ENCODE measurements at places on chromosomes 6 and 20. TPM values are rescaled to one million over a fixed set of nuclear protein-coding genes. Genes with fewer than 3 reads are reported as not detected.
A peak's percentile ranks its signal among the peaks of the same experiment; 100 is the strongest.

DNA sequence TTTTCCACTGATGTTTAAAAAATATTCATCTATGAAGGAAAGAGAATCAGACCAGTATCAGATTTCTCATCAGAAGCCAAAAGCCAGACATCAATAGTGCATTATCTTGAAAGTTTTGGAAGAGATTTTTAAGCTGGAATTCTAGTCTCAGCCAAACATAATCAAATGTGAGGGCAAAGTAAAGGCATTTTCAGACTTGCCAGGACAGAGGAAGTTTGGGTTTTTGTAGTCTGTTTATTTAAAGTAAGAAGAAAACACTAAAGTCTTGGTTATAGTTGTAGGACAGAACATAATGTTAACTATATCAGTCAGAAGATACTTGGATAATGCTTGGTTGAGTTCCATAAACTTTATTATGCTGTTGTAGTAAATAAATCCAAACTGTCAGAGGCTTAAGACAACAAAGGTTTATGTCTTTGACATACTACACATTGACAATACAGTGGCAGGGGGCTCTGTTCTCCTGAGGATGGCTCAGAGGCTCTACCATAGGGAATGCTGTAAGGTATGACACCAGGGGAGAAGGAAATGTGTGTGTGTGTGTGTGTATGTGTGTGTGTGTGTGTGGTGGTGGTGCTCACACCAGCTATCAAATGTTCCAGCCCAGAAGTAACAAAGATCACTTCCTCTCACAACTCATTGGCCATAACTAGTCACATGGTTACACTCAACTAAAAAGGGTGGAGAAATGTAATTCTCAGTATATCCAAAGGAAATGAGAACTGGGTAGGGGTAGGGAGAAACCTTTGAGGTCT lies 26.7 kb upstream of the YWHAB start:
- peaks cover 2% of the 10 kb centered on the region for H3K27me3 ChIP-seq
- H3K4me1 ChIP-seq = no peaks in the 10 kb centered on the region
- H3K4me3 ChIP-seq = no peak overlapping the region
- DNase-seq = no peak

DNA sequence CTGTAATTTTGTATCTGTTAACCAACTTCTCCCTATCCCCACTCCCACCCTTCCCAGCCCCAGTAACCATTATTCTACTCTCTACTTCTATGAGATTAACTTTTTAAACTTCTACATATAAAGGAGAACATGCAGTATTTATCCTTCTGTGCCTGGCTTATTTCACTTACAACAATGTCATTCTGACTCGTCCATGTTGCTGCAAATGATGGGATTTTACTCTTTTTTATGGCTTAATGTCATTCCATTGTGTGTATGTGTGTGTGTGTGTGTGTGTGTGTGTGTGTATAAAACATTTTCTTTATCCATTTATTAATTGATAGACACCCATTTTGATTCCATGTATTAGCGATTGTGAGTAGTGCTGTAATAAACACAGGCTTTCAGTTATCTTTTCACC lies 76.1 kb downstream of the COL19A1 start:
- peaks cover 2% of the 10 kb centered on the region for H3K27me3 ChIP-seq
- DNase-seq = no peak
- H3K27ac ChIP-seq = no peak overlapping the region

DNA sequence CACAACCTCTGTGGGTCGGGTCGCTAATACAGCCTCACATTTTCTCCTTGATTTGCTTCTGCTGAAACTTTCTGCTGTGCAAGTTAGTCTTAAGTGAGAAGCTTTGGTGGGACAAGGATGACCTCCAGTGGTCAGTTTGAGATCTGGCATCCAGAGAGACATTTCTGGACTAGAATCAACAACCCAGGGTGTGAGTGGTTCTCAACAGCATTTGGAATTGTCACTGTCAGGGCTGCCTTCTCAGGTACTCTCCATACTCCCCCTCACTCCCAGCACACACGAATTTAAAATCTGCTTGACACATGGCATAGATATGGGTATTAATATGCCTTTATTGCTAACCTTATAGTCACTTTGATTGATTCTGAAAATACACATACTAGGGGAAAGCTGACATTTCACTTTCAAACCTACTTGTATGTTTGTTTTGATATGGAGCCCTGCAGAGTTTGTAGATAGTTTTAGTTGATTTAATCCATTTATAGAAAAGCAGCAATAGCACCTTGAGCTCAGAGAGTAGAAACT lies 13.2 kb downstream of the OTOR start:
- no peaks in the 10 kb centered on the region for H3K36me3 ChIP-seq
- DNase-seq = peak; percentile 49
- H3K4me1 ChIP-seq = peaks cover 4% of the 10 kb centered on the region
- H3K27me3 ChIP-seq = peaks cover 11% of the 10 kb centered on the region
- no peak overlapping the region for H3K27ac ChIP-seq
- H3K4me3 ChIP-seq = no peak overlapping the region

GRCh38 chr20:9467995-9468394 lies 46.4 kb upstream of the LAMP5 start:
- no peak for DNase-seq
- no peaks in the 10 kb centered on the region for H3K36me3 ChIP-seq
- no peaks in the 10 kb centered on the region for H3K27me3 ChIP-seq

- H3K4me3 ChIP-seq = no peak overlapping the region
- no peak for DNase-seq
- no peak overlapping the region for H3K27ac ChIP-seq
- H3K36me3 ChIP-seq = no peaks in the 10 kb centered on the region
Measured at GRCh38 chr6:14476793-14477531, 359.4 kb downstream of the CD83 start.

DNA sequence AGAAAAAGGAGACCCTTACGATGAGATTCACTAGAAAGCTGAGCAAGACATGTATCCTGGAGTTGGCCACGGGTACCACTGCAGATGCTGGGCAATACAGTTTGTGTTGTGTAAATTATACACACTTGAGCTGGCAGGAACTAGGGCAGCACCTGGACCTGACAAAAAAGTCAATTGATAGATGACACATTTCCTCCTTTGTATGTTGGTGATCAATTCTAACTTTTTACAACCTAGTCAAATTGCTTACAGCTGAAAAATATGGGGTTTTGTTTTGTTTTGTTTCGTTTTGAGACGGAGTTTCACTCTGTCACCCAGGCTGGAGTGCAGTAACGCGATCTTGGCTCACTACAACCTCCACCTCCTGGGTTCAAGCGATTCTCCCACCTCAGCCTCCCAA lies 108.9 kb downstream of the UST start:
- no peak overlapping the region for H3K27ac ChIP-seq
- no peaks in the 10 kb centered on the region for H3K27me3 ChIP-seq
- no peaks in the 10 kb centered on the region for H3K36me3 ChIP-seq
- no peak overlapping the region for H3K4me3 ChIP-seq

DNA sequence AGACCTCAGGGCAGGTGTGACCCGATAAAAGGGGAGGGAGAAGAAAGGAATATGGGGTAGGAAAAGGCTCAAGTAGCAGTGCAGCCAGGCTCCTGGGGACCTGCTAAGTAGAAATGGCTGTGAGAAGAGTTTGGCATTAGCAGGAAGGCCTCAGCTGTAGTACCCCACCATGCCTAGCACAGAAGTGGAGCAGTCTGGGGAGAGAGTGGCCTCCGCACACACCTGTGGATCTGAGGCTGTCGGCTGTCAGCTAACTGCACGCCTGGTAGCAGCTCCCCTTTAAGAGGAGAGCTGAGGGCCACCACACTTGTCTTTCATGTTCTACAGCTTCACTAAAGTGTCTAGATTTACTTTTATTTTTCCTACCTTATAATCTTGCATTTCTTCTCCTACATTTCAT lies 24.6 kb downstream of the PDE7B start:
- peaks cover 16% of the 10 kb centered on the region for H3K4me1 ChIP-seq
- no peak overlapping the region for H3K4me3 ChIP-seq
- H3K27ac ChIP-seq = no peak overlapping the region
- DNase-seq = no peak
- H3K27me3 ChIP-seq = no peaks in the 10 kb centered on the region

DNA sequence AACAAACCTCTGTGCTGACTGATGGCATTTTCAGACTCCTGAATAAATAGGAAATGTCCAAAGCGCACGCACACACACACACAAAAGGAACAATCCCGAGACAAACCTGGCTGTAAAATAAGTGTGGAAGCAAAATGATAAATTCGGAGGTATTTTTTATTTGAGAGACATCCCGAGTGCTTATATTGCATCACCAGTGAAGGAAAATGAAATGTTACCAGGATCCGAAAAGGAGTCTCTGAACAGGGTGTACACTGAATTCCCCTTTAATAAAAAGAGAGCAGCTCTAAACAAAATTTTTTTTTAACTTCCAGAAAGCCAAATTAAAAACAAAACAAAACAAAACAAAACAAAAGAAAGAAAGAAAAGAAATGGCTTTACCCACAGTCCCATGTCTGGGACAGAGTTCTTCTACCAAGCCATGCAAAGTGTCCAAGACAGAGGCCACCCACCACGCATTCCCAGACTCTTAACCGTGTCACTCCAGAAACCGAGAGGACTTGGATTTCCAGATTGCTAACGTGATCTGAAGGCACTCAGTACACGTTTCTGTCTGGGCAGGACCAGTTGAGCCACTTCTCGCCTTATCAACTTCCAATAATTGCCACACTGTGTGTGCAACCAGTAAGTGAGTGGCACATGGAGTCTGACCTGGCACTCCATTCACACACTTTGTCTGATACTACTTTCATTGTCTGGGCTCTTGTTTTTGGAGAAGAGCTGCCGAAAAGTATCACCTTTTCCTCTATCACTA lies 817 bp downstream of the ME1 start:
- no peak overlapping the region for H3K4me3 ChIP-seq
- no peak for DNase-seq
- peaks cover 4% of the 10 kb centered on the region for H3K4me1 ChIP-seq
- no peak overlapping the region for H3K27ac ChIP-seq

DNA sequence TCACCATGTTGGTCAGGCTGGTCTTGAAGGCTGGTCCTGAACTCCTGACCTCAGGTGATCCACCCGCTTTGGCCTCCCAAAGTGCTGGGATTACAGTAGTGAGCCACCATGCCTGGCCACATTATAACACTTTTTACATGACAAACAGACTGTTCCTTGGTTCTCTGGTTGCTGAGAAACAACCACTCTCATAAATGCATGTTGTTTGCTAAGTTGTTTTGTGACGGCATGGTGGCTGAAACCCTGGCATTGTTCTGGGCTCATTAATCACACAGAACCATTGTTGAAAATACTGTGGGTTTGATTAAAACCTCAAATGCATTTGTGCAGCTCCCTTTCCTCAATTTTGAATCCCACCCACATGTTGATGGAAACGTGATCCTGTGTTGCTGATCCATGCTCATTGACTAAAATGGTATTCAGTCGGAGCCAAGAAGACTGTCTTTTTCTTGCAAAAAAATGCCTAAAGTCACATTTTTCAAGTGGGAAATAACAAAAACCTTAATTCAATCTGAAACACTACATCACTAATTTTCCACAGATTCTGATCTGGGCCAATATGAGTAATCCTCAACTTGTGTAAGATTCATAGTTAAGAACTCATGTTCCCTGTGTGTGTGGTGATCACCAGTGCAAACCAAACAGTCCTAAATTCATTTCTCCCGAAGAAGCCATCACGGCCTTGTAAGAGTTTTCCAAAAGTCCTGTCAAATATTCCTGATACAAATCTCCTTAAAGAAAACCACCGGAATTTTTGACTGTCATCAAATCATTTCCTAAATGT lies 132.8 kb downstream of the FNDC1 start:
- no peaks in the 10 kb centered on the region for H3K4me1 ChIP-seq
- no peak for DNase-seq
- no peak overlapping the region for H3K4me3 ChIP-seq
- H3K27ac ChIP-seq = no peak overlapping the region
- no peaks in the 10 kb centered on the region for H3K36me3 ChIP-seq
- peaks cover 21% of the 10 kb centered on the region for H3K27me3 ChIP-seq

- H3K36me3 ChIP-seq = peaks cover 15% of the 10 kb centered on the region
- no peak overlapping the region for H3K27ac ChIP-seq
- DNase-seq = peak; percentile 33
- no peaks in the 10 kb centered on the region for H3K27me3 ChIP-seq
- no peak overlapping the region for H3K4me3 ChIP-seq
- peaks cover 41% of the 10 kb centered on the region for H3K4me1 ChIP-seq
Measured at GRCh38 chr6:132491303-132491702, 21.6 kb downstream of the STX7 start.

GRCh38 chr6:121506761-121507754 lies 71.6 kb downstream of the GJA1 start:
- no peak overlapping the region for H3K27ac ChIP-seq
- no peak for DNase-seq
- H3K36me3 ChIP-seq = no peaks in the 10 kb centered on the region
- peaks cover 4% of the 10 kb centered on the region for H3K4me1 ChIP-seq
- H3K4me3 ChIP-seq = no peak overlapping the region

DNA sequence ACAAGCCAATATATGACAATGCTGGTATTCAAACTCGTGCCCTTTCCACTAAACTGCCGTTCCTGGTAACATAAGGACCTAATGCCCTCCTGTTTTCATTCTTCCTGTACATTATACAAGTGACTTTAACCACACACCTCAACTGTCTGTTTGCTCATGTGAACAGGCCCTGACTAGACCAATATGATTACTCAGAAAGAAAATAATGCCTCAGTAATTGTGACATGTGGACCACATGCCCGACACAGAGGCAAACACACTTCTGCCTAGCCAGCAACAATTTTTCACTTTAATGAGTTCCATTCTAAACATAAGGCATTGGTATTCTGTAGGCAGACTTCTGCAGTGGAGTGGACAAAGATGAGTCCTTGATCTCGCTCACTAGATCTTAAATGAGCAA lies 30.0 kb downstream of the SLC22A16 start:
- H3K36me3 ChIP-seq = no peaks in the 10 kb centered on the region
- no peak overlapping the region for H3K27ac ChIP-seq
- no peak overlapping the region for H3K4me3 ChIP-seq
- H3K27me3 ChIP-seq = peaks cover 10% of the 10 kb centered on the region

- H3K4me1 ChIP-seq = peaks cover 5% of the 10 kb centered on the region
- H3K4me3 ChIP-seq = no peak overlapping the region
- no peak overlapping the region for H3K27ac ChIP-seq
- DNase-seq = no peak
Measured at GRCh38 chr6:163398115-163398514, 16.4 kb upstream of the QKI start.

DNA sequence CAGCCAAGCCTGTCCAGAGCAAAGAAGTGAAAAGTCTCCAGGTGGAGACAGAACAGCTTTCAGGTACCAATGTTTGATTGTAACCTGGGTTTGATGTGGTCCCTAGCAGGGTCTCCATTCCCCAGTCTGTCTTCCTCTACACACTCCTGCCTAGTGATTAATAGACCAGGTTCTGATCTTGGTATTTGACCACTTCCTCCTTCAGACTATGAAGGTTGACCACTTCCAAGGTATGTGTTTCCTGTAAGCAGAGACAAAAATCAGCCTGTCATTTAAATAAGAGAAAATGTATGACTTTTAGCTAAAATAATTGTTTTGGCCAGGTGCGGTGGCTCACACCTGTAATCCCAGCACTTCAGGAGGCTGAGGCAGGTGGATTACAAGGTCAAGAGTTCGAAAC lies 41.8 kb upstream of the TOP1 start:
- DNase-seq = no peak
- no peak overlapping the region for H3K27ac ChIP-seq
- H3K4me1 ChIP-seq = peaks cover 26% of the 10 kb centered on the region
- no peak overlapping the region for H3K4me3 ChIP-seq
- H3K27me3 ChIP-seq = no peaks in the 10 kb centered on the region

TGM3 gene
- not detected for total RNA-seq

LRRC73 gene
- total RNA-seq = 0.12 TPM

STK38 gene
- total RNA-seq = 27.5 TPM

GJA1 gene
- not detected for total RNA-seq

LBP gene
- not detected for total RNA-seq

OOEP gene
- total RNA-seq = not detected

MEI4 gene
- not detected for total RNA-seq

All from activated CD4-positive, alpha-beta memory T cell treated with anti-CD3 and anti-CD28 coated beads for 36 hours (primary cell).